Uterus (tissue), 4 donors: ENCODE measurements at places on chromosomes 12 and 14. TPM values are rescaled to one million over a fixed set of nuclear protein-coding genes. Genes with fewer than 3 reads are reported as not detected.
A peak's percentile ranks its signal among the peaks of the same experiment; 100 is the strongest.

KRT82 gene
- total RNA-seq: not detected

GRCh38 chr14:28482251-28483040 lies 284.1 kb upstream of the FOXG1 start:
- no peak for DNase-seq

- no peak for DNase-seq
Observed at GRCh38 chr12:131345521-131346436, 365.1 kb upstream of the SFSWAP start.

DNA sequence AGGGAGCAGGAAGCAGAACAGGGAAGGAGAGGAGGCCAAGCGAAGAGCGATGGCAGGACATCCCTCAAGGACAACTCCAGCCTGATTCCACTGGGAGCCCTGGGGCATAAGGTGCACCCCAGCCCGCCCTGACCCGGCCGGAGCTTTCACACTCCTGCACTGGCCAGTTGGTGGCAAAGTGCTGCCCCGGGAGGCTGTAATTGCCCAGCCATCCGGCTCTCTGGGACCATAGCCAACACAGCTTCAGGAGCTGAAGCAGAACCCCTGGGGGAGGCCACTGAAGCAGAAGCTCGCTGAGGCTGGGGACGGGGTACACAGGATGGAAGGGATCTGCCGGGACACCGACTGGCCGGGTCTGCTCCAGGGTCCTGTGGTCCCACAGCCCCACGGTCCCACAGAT lies 41.9 kb upstream of the BEGAIN start:
- DNase-seq: no peak

DNA sequence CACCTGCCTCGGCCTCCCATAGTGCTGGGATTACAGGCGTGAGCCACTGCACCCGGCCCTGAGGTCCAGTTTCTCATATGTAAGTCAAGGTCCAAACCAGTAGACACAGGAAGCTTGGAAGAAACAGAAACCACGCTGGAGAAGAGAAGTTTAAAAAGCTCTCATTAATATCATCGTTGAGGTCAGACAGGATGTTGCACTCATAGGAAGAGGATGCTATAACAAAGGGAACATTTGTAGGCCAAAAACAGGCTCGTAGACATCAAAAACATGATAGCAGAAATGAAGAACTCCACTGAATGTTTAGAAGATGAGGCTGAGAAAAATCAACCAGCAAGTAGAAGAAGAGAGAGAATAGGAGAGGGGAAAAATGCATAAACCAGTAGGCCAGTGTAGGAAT lies 46.8 kb downstream of the ACACB start:
- DNase-seq: no peak

DNA sequence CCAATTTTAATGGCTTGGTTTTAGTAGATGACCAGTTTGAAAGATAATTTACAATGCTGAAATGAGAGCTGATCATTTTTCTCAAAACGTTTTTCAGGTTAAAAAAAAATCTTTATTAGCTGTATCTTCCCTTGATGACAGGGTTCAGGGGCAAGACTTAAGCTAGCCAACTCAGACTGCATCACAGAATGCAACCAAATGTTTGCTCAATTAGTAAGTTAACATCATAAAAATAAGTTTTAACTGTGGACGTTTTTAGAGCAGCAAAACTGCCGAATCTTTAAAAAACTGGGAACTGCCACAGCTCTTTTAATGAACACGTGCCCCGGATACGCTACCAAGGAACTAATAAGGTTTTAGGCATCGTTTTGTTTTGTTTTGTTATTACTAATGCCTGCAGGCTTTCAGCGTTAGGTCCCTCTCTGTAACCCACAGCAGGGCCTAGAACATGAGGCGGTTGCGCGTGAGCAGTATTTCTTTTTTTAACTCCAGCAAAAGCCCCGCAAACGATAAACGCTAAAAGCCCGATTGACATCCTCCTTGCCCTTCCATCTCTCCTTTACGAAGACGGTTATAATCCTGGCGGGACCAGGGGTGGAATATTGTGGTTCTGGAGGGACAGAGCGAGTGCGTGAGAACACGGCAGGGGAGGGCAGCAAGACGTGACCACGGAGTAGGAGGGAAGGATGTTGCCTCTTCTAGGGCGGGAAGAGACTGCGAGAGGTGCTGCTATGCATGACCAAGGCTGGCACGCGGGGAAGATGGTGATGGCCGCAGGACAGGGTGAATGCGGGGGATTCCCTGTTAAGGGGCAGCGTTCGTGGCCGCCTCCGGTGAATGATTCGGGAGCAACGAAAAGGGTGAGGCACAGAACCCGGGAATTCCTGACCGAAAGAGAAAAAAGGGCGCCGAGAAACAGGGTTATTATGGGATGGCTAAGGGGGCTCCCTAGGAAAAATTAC lies 652 bp downstream of the SUPT16H start:
- peak; percentile 28 for DNase-seq

- DNase-seq: no peak
Observed at GRCh38 chr12:15700595-15700994, 88.6 kb downstream of the EPS8 start.

RHOJ gene
- 30.6 TPM for total RNA-seq

DNA sequence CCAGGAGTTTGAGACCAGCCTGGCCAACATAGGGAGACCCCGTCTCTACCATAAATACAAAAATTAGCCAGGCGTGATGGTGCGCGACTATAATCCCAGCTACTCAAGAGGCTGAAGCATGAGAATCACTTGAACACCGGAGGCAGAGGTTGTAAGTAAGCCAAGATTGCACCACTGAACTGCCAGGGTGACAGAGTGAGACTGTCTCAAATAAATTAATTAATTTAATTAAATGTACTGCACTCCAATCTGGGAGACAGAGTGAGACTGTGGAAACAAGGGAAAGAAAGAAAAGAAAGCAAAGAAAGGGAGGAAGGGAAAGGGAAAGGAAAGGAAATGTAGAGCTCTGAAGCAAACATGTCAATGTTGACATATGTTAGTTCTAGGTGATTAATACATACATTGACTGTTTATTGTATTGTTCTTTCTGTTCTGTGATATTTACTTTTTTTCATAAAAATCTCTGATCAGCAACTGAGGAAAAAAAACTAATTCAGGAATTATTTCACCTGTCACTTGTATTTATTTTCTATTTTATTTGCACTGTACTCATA lies 99.6 kb downstream of the DENND5B start:
- no peak for DNase-seq

GRCh38 chr12:18457362-18457761 lies 196.0 kb downstream of the PIK3C2G start:
- DNase-seq: no peak

SDR9C7 gene
- total RNA-seq: 0.26 TPM

GRCh38 chr12:116718655-116719454 lies 19.0 kb downstream of the SPRING1 start:
- no peak for DNase-seq

LMNTD1 gene
- not detected for total RNA-seq

- no peak for DNase-seq
Observed at GRCh38 chr14:103708750-103709187, 6.5 kb downstream of the XRCC3 start.

DNA sequence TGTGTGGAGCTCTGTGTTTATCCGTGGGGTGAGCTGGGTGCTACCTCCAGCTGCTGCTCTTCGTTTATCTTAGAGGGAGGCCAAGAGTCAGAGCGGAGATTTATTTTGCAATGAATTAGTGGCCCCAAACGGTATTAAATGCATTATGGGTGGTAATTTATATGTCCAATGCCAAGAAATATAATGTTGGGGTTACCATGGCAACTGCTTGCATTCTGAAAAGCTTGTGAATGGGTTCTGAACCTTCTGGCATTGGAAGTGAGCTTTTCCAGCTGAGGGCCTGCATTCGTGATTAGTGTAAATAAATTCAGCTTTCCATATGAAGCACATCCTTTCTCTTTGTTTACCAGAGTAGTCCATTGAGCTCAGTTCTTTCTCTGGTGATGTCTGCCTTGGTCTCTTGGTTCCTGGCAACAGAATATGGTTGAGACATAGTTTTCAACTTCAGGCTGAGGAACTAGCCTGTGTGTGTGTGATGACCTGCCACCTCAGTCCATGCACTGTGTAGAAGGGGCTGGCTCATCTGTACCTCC lies 51.8 kb downstream of the TRAF3 start:
- no peak for DNase-seq

ACOT6 gene
- not detected for total RNA-seq

CDCA3 gene
- not detected for total RNA-seq

STXBP6 gene
- total RNA-seq: 15.4 TPM

DNA sequence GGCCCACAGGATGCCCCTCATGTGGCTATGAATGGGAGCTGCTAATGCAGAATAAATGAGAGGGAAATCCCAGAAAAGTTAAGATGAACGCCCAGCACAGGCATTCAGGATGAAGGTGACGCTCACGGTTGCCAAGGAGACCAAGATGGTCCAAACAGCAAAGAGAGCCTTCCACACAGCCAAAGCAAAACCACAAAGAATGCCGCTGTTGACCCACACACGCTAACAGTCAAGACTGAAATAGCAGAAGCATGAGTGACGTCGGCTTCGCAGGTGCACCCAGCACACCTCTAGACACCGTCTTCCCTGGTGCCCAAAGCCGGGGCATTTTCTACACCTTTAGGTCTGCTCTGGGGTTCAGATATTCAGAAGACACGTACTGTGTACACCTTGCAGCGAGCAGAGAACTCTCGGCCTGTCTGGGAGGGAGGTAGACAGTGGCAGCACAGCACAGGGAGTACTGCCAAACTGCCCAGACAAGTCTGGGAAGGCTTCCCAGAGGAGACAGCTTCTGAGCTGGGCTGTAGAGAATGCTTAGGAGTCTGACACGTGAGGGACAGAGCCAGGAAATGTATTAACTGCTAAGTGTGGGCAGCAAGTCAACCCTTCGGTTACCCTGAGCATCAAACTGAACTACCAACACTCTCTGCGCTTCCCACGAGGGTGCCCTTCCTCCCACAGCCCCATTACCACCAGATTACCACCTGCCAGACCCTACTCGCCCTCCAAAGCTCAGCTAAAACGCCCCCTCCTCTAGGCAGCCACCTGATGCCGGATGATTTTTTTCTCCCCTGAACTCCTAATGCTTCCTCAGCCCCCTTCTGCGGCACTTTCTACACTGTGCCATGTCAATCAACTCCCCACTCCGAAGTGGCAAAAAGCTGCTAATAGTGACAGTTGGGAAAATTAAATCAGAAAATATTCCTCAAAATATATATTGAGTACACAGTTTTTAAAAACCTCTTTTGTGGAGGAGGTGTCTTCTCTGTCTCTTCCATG lies 50.1 kb downstream of the CCDC88C start:
- no peak for DNase-seq

DNA sequence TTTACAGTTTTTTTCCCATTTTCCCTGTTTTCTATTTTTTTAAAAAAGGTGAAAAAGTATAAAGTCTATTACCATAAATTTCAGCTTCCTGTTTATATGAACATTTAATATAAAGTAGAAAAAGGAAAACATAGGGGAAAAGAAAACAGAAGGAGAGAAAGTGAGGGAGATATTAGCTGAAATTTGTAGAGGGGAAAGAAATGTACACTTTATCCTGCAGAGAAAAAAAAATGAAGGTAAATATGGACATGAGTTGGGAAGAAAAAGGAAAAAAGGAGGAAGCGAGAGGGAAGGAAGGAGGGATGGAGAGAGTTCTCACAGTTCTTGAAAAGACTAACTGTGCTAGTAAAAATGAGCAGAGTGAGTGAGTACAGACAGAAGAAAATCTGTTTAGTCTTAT lies 91.6 kb upstream of the BTG1 start:
- no peak for DNase-seq

SLC7A8 gene
- total RNA-seq: 78.2 TPM

- DNase-seq: no peak
Observed at GRCh38 chr12:131049549-131050339, 96.0 kb downstream of the ADGRD1 start.

NR4A1 gene
- 133 TPM for total RNA-seq

GRCh38 chr14:73209953-73210352 lies 27.4 kb upstream of the PAPLN start:
- DNase-seq: no peak

DNA sequence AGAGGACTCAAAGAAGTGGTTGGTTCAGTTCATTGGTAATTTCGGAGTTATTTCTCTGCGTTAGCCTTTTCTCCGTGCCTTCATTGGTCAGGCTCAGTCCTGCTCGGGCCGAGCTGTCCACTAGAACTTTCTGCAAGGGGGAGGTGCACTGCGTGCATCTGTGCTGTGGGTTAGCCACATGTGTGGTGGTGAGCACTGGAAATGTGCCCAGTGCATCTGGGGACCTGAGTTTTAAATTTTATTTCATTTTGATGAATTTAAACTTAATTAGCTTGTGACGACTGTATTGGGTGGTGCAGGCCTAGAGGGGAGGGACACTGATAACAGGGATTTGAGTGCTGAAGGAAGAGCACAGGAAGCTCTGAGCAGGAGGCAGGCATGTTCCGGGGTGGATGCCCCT lies 24.5 kb downstream of the SETD1B start:
- DNase-seq: no peak

GRCh38 chr14:81311141-81311540 lies 89.0 kb downstream of the STON2 start:
- DNase-seq: no peak

DNA sequence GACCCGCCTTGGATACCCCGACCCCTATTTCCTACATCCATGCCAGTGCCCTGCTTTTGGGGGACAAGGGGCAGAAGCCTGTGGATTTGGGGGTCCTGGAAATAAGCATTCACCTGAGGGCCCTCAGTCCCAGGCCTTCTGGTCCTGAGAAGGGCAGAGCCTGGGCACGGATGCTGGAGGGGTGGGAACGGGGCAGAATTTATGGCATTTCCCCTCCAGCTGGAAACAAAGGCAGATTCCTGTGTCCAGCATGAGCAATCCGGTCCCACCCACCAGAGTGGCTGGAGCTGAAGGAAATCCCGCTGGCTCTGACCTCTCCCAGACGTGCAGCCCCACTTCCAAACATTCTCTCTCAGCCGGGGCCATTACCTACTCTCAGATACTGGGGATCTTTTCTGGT lies 9.3 kb downstream of the ANKRD33 start:
- DNase-seq: no peak

GRCh38 chr12:18476861-18477260 lies 215.5 kb downstream of the PIK3C2G start:
- DNase-seq: no peak

STAT2 gene
- 97.9 TPM for total RNA-seq
